ENCODE measurements at places on chromosomes 3 and 15. TPM values are rescaled to one million over a fixed set of nuclear protein-coding genes. Genes with fewer than 3 reads are reported as not detected.

Gene CX3CR1
- 0.29 TPM for total RNA-seq

Gene BSN
- total RNA-seq = 0.06 TPM

Gene CCDC54
- not detected for total RNA-seq

Gene SST
- not detected for total RNA-seq

Gene MESP2
- total RNA-seq = not detected
